ENCODE measurements at places on chromosomes 1 and 21.

DNA sequence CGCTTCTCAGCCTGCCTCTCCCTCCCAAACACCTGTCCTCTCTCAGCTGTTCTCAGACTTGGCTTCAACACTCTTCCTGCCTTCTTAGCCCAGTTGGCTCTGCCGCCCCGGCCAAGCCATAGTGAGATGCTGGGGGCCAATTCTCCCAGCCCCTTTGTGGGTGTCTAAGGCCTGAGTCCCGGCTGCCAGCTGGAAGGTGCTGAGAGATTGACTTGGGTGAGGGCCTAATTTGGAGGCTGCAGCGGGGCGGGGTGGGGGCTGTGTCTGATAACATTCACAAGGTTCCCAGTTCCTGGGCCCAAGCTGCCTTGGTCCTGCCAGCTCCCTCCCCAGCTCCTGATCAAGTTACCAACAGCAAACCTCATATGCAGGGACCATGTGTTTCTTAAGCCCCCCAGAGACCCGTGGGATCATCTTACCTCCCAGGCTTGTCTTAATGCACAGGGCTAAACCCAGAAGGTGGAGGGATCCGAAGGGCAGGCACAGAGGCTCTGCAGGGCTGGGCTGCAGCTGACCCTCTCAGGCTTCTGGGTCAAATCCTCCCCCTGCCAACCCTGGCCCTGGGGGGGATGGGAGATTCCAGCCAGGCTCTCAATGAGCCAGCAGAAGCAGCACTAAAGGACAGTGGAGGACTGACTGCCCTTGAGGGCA, 9.8 kb downstream of the INKA2 start:
- no peak for DNase-seq

GRCh38 chr1:48026275-48026674, 29.1 kb upstream of the TRABD2B start:
- no peak for DNase-seq

DNA sequence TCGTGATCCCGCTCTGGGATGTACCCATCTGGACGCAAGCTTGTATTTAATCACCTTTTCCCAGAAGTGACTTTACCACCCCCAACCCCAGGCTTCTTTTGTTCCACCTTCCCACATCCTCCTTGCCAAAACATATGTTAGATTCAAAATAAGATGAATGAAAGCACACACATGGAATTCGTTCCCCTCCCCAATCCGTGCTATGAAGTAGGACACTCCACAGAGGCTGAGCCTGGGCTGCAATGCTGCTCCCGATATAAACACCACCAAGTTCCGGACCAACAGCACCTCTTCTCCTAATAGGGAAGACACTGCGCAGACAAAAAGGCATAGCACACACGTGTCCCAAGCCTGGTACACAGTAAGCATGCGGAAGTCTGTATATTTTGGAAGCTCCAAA, 86.1 kb downstream of the CLSTN1 start:
- DNase-seq = no peak

DNA sequence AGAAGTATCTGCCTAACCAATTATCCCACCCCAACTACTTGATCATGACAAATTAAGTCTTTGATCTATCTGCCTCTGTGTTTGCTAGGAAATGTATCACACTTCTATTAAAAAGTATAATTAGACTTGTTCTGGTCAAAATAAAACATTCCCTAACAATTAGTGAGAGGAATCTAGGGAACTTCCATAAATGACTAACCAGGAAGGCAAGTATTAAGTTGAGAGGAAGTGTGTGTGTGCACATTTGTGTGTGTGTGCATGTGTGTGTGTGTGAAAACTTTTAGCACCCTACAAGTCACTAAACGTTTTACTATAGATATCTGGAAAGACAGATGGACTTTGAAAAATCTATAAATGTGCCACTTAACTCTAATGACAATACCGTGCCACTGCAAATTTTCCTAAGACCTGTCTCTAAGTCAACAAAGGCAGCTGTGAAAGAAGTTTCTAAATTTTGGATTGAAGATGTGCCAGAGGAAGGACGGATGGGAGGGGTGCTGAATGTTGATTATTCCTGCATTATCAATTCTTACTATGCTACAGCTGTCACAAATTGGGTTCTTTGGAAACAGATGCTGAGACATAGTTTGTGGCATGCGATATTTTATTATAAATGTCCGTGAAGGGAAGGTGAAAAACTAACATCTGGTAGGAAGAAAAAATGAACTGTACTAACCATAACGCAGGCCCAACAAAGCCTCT, 567.1 kb downstream of the PTPRC start:
- no peak for DNase-seq

GRCh38 chr1:35592991-35593769, 20.1 kb downstream of the TFAP2E start:
- no peak for DNase-seq

DNA sequence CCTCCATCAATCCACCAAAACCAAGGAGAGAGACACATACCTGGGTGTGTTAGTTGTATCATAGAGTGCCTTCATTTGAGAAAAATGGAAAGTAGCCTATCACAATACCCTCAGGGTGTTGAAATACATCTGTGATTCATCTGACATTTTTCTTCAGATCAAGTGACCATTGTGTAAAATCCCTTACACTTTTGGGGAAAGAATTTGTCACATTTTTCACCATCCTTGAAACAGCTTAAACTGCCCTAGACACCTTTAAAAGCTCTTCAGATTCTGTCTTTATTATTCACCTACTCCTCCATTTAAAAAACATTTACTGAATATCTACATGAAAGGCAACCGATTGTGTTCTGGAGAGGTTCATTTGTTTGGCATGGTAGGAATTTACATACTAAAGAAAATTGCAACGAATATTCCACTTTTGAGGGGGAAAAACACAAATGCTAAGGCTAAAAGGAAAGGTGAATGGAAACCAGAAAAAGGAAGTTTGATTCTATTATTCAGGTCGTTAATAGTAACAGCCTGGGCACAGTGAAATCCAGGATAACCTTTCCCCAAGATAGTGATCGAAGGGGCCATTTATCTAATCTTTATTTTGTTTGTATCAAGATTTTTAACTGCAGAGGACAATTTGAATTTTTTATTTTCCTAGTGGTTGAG, 70.4 kb upstream of the SAMSN1 start:
- DNase-seq = no peak

- DNase-seq = no peak
Measured at GRCh38 chr1:6796095-6796494, 10.8 kb downstream of the CAMTA1 start.

- no peak for DNase-seq
Measured at GRCh38 chr1:150322310-150322709, 977 bp downstream of the PRPF3 start.

DNA sequence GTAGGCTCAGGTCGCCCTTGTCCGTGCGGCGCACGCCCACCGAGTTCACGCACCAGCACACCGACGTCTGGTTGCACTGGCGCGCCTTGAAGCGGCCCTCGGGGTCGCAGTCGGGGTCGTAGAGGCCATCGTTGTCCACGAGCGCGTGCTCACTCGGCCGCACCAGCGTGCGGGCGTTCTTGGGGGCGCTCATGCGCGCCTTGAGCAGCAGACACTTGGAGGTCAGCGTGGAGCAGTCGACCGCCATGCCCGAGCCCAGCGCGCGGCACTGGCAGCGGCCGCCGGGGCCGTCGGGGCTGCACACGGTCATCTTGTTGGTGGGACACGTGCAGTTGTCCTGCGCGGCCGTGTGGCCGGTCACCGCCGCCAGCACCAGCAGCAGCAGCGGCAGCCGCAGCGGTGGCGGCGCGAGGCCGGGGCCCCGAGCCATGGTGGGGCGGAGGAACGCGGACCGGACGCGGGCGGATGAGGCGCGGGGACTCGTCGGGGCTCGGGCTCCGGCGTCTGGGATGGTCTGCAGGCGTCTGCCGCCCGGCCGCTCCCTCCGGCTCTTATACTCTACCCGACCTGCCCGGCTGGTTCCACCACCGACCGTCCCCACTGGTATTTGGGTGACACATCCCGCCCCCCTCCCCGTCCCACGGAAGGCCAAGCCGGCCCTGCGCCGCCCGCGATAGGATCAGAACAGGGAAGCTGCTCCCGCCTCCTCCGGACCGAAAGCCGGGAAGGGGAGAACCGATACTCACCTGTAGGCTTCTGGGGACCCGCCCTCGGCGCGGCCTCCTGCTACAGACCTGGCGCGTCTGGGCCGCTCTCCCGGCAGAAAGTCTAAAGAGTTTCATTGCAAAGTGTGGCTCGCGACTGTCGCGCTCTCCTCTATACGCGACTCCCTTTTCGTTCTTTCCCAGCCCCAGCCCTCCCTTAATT, at the start of gene TACSTD2:
TACSTD2 (minus strand) TSS at position 526 of the 927 bp plus-strand sequence; CDS start at position 430, 96 bp downstream.
- no peak for DNase-seq

GRCh38 chr1:246372559-246372958, 134.5 kb downstream of the SMYD3 start:
- no peak for DNase-seq

- DNase-seq = no peak
Measured at GRCh38 chr1:118902711-118903191, 85.4 kb downstream of the TBX15 start.

- no peak for DNase-seq
Measured at GRCh38 chr21:36261459-36261858, 58.5 kb upstream of the MORC3 start.

DNA sequence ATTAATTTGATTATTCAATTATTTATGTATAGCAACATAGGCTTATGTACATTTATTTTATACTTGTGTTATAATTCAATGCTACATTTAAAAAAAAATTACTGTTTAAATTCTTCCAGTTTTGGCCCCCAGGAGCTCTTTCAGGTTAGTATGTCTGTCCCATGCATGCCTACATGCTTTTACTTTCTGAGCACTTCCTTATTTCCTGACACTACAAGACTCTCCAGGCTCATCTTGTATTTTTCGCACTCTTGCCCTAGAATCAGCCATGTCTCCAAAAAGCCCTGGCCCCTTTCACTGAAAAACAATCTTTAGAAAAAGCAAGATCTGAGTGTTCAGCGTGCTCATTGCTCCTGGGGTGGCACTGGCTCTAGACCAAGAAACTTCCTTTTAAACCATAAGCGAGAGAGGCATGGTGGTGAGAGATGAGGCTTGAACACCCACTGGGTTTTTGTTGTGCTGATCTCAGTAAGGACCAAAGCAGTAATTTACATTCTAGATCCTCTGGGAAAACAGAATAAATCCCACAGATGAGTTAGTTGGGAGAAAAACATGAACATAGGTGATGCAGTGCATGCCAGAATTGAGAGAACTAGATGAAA, 95.0 kb downstream of the SLC30A10 start:
- DNase-seq = no peak

DNA sequence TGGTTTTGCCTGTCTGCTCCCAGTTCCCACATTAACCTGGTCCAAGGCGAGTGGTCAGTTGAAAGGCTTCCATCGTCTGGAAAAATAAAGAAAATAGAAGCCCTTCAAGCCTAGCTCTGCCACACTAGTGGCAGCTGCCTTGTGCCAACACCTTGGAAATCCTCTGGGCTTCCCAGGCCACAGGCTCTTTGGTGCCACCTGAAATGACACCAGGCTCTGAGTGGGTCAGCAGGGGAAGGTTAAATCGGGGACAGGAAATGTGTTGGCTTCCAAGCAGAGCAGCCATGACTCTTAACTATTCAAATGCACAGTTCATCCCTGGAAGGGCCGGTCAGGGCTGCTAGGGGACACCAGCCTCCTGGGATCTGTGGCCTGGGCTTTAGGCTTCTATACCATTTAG, 558.7 kb downstream of the MATN1 start:
- no peak for DNase-seq

- DNase-seq = no peak
Measured at GRCh38 chr1:225736437-225737098, 41.1 kb upstream of the SRP9 start.

GRCh38 chr1:245765230-245766000, 610.6 kb downstream of the KIF26B start:
- DNase-seq = no peak

DNA sequence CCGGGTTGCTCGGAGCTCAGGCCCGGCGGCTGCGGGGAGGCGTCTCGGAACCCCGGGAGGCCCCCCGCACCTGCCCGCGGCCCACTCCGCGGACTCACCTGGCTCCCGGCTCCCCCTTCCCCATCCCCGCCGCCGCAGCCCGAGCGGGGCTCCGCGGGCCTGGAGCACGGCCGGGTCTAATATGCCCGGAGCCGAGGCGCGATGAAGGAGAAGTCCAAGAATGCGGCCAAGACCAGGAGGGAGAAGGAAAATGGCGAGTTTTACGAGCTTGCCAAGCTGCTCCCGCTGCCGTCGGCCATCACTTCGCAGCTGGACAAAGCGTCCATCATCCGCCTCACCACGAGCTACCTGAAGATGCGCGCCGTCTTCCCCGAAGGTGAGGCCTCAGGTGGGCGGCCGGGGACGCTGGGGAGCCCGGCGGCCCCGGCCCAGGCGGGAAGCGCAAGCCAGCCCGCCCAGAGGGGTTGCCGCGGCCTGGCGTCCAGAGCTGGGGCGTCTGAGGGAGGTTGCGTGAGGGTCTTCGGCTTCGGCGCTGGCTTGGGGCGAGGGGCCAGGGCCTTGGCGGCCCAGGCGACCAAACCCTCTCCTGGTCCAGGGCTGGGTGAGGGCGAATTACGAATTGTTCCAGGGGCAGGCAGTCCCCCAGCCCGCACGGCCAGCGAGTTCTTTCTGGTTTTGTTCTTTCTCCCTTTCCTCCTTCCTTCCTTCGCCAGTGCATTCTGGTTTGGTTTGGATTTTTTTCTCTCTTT, 805 bp downstream of the SIM2 start:
- no peak for DNase-seq

GRCh38 chr1:2477791-2478499, 1.9 kb downstream of the PLCH2 start:
- no peak for DNase-seq

DNA sequence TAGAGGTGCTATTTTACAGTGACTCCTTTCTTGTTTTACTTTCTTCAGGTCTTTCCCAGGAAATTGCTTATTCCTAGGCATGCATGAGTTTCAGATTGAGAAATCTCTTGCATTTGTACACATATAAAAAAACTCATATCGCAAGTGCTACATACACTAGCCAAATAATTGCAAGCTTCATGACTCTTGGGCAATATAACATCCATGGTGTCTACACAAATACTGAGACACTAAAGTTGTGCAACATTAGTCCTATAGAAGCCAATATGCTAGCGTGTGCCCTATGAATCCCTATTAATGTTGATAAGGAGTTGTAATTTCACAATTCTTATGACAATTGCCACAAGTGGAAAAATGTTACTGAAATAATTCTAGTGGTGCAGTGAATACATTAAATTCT, 591.0 kb downstream of the ADGRL2 start:
- DNase-seq = no peak
